SJSA1 (cell line): ENCODE measurements at places on chromosomes 11 and 22. TPM values are rescaled to one million over a fixed set of nuclear protein-coding genes. Genes with fewer than 3 reads are reported as not detected.
A peak's percentile ranks its signal among the peaks of the same experiment; 100 is the strongest.

BARX2 gene
- total RNA-seq = not detected in 2 replicates

VPS51 gene
- 387 and 508 TPM in 2 replicates for total RNA-seq

OR52J3 gene
- not detected in 2 replicates for total RNA-seq

OR5AL1 gene
- not detected in 2 replicates for total RNA-seq

- no peak for DNase-seq
Observed at GRCh38 chr11:126352163-126352562, 3.3 kb upstream of the ST3GAL4 start.

LARGE2 gene
- total RNA-seq = not detected in 2 replicates

GRCh38 chr11:120334894-120335462 lies 1.2 kb upstream of the ARHGEF12 start:
- peak; percentile 57 for DNase-seq

DUSP8 gene
- 0.13 and 0.82 TPM in 2 replicates for total RNA-seq

DNA sequence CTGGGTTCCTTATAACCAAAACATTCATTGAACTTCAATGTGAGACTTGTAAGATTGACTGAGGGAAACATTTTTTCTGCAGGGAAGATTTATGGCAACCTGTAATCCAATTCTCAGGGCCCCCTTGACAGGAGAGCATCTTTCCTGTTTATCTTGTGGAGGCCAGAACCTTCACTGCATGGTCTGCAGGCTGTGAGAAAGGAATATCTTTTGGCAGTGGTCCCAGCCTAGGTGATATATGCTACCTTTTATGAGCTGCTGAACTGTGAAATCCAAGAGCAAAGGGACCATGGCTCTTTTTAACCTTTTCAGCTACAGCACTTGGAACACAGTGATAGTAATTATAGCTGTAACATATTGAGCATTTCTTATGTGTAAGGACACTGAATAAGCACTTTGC lies 590.2 kb upstream of the B3GAT1 start:
- no peak for DNase-seq

DNA sequence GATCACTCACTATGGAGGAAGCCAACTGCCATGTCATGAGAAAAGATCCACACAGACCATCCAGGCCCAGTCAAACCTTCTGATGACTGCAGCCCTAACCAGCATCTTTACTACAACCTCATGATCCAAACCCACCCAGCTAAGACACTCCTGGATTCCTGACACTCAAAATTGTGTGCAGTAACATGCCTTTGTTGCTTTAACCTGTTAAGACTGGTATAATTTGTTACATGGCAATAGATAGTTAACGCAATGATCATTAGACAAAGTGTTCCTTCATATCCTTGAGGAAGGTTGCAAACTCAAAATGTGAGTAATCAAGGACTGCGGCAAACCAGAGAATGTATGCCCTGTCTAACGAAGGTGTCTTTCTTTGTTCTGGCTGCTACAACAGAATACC lies 47.1 kb upstream of the CSNK2A3 start:
- DNase-seq = no peak

- DNase-seq = no peak
Observed at GRCh38 chr11:24589064-24589463, 92.2 kb downstream of the LUZP2 start.

DNA sequence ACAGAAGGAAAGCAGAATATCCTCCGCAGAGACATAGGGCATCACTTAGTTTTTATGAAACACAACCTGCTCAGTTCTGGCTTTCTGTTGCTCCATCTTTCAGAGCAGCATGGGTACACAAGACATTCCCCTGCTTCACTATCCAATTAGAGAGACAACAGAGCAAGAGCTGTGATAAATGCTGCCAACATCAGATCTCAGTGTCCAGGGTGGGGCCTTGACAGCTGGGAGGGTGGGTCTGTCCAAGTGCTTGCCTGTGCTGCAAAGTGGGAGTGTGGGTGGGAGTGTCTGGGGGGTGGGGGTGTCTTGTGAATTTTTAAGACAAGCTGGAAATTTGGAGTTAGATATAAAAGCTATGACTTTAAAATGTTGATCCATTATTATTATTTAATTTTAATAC lies 369.6 kb downstream of the TENM4 start:
- DNase-seq = no peak

- no peak for DNase-seq
Observed at GRCh38 chr11:120179057-120179672, 31.7 kb upstream of the OAF start.

DNA sequence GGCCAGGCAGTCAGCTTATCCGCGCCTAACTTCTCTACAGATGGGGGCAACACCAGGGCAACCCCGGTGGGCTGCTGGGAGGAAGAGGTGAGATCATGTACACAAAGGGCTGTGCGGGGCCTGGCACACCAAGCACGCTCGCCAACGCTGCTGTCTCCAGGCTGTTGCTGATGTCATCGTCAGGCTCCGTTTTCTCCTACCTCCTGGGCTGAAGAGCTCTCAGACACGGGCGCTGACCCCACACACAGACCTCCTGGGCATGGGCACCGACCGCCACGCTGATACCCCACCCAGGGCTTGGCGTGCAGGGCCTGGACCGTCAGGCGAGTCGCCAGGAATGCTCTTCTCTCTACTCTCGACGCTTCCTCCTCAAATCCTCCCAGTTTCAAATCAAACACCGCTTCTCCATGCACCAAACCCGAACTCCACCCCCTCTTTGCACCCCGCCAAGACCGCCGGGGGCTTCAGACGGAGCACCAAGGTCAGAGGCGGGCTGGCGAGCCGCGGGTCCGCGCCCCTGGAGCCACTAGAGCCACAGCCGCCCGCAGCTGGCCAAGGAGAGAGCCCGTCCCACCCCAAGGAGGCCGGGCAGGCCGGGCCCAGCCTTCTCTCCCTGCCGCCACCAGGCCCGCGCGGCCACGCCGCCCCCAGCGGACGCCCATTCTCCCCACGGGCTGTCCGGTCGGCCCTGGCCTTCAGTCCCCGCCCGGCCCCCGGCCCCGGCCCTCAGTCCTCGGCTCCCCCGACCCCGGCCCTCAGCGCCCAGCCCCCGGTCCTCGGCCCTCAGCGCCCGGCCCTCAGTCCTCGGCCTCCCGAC lies 772 bp downstream of the SBF1 start:
- peak; percentile 56 for DNase-seq

MOGAT2 gene
- total RNA-seq = not detected in 2 replicates

DNA sequence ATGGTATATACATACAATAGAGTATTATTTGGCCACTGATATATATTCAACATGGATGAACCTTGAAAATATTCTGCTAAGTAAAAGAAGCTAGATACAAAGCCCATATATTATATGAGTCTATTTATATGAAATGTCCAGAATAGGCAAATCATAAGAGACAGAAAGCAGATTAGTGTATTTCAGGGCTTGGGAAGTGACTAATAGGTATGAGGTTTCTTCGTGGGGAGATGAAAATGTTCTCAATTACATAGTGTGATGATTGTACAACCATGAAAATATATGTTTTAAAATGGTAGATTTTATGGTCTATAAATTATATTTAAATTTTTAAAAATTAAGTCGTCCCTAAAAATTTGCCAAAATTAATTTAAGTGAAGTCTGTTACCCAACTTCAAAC lies 92.2 kb downstream of the STK33 start:
- DNase-seq = no peak

KRTAP5-7 gene
- not detected in 2 replicates for total RNA-seq

OR6T1 gene
- not detected in 2 replicates for total RNA-seq

FGF3 gene
- total RNA-seq = not detected in 2 replicates

NTM gene
- total RNA-seq = 0.34 TPM in 1 of 2 replicates, not detected in the other
